Adrenal gland (tissue), 19 donors: ENCODE measurements at places on chromosomes 2 and 18. TPM values are rescaled to one million over a fixed set of nuclear protein-coding genes. Genes with fewer than 3 reads are reported as not detected.

Gene GALNT13
- 4.7 TPM for polyA plus RNA-seq

Gene SLC14A1
- polyA plus RNA-seq, result 3.5 TPM

Gene REV1
- 46.9 TPM for polyA plus RNA-seq

Gene SLC38A11
- polyA plus RNA-seq, result 3.2 TPM

Gene LYPD6B
- 0.80 TPM for polyA plus RNA-seq

Gene MFSD2B
- polyA plus RNA-seq, result not detected

Gene DLX1
- 0.64 TPM for polyA plus RNA-seq

Gene EFHD1
- 6.1 TPM for polyA plus RNA-seq

Gene C2orf15
- 1.3 TPM for polyA plus RNA-seq

Gene LINC00305
- polyA plus RNA-seq, result not detected
